ENCODE measurements at places on chromosomes 4 and X.

DNA sequence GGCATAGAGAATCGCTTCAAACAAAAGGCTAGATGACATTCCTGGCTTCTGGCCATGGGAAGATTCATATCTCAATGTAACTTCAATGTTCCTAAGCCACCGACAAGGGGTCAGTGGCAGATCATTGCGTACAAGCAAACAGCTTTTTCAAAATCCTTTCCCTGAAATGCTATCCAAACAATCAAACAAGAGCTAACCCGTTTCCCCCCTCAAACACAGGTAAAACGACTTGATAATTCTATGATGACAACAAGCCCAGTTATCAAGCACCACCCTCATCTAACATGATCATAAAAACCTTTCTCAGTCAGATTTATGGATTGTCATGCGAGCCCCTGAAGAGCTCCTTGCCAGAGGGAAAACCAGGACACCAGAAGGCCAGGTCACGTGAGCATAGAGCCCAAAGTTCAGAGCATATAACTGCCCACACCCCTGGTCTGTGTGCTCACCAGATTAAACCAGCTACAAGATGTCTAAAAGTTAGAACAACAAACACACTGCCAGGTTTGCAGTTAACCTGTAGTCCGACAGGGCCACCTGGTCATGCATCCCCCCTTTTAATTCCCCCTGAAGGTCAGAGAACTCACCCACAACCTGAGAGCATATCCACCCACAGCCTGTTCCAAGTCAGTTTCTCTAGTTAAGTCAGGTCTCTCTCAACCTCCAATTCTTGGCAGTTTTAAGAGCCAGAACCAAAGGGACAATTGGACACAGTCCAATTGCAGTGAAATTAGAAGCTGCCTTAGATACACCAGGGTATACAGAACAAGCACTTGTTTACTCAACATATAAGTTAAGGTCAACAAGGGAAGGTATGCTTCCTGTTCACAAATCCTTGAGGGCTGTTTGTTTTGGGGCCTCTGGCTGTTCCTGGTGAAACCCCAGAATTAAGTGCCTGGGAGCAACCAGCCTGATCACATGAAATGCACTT lies 248.1 kb upstream of the PPARGC1A start:
- DNase-seq: no peak

- no peak for DNase-seq
These were observed 51.0 kb downstream of the CYTL1 start for GRCh38 chr4:4968161-4968725.

- no peak for DNase-seq
These were observed 15.0 kb upstream of the ARSF start for GRCh38 chrX:3026074-3026815.

- no peak for DNase-seq
These were observed 161.1 kb downstream of the TRIML1 start for GRCh38 chr4:188300385-188300784.

- DNase-seq: no peak
These were observed 338.6 kb upstream of the MAGEB2 start for GRCh38 chrX:29876733-29877132.

GRCh38 chr4:85919200-85919887 lies 440.5 kb downstream of the MAPK10 start:
- DNase-seq: no peak
